Skin of body (tissue), 3 donors: ENCODE measurements at places on chromosomes 4 and X. TPM values are rescaled to one million over a fixed set of nuclear protein-coding genes. Genes with fewer than 3 reads are reported as not detected.

DNA sequence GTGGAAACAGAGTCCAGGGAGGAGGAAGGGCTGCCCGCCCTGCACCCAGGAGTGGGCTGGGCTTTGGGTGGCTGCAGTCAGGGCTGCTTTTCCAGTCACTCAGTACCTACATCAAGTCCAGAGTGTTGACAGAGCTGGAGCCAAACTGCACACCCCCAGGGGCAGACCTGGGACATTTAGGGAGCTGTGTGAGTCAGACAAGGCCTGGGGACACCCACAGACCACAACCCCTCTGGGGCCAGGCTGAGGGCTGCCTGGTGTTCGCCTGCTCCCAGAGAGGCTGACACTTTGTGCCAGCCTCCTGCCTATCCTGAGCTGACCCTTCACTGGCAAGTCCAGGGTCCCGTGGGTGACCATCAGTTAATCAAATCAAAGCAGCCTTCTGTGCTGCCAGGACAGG is 240.0 kb downstream of the BCOR start:
- DNase-seq: no peak

DNA sequence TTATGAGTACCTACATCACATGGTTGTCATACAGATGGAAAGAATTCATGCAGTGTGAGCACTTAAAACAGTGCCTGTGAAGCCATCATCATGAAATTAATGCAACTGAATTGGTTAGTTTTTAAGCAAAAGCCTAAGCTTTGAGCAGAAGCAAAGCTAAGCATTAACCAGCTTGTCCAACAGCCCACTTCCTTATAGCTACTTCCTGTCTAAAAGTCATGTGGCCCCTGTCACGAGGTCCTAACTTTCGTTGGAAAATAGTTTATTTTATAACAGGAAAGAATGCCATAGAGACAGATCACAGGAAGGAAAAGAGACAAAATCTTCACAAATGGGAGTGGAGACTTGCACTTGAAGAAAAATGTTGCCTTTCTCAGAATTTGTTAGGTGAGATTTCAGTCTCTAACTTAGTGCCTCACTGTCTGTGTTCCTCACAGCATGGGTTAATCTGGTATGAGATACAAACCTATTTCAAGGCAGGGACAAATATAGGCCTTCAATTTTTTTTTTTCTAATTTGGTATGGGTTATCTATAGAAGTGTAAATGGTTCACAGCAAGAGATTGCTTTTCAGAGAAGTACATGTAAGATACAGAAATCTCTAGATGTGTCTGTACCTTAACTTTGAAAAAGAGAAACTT is 27.7 kb upstream of the VCX start:
- DNase-seq: no peak

- DNase-seq: no peak
Measured at GRCh38 chrX:132948648-132949260, 9.7 kb downstream of the HS6ST2 start.

DNA sequence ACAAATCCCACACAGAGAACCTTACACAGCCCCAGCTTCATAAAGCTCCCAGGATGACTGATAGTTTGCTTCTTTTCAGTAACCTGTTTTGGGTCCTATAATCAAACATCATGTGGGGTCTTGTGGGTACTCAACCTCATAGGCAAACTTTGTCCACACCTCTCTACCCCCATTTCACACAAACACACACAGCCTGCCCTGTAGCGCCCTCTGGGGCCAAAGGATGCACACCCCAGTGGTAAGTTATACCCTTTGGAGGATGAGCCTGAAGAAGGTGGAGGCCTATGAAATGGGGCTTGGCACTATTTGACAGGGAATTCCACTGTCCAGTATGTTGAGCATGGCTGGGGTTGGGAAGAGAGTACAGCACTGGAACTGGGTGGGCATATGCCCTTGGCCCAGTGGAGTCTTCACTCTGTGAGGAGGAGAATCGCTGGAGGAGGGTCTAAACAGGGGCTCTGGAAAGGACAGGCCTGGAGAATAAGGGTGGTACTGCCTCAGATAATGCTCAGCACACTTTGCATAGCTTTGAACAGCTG is 30.5 kb upstream of the COL25A1 start:
- no peak for DNase-seq

The MAOB gene
- 2.5 TPM for total RNA-seq
